ENCODE measurements at places on chromosomes 2 and 18.

GRCh38 chr2:36359067-36359466 is 3.5 kb downstream of the CRIM1 start:
- DNase-seq, result no peak

- no peak for DNase-seq
These were observed 33.0 kb upstream of the SPOPL start for GRCh38 chr2:138468617-138469016.

- DNase-seq, result no peak
These were observed 48.3 kb upstream of the ITGA4 start for GRCh38 chr2:181408861-181409260.

- DNase-seq, result no peak
These were observed 86.5 kb upstream of the SLC14A2 start for GRCh38 chr18:45528712-45529336.

- DNase-seq, result no peak
These were observed 64.8 kb upstream of the RALBP1 start for GRCh38 chr18:9410515-9410914.

- DNase-seq, result no peak
These were observed 226.1 kb downstream of the MYCN start for GRCh38 chr2:16166327-16166981.

DNA sequence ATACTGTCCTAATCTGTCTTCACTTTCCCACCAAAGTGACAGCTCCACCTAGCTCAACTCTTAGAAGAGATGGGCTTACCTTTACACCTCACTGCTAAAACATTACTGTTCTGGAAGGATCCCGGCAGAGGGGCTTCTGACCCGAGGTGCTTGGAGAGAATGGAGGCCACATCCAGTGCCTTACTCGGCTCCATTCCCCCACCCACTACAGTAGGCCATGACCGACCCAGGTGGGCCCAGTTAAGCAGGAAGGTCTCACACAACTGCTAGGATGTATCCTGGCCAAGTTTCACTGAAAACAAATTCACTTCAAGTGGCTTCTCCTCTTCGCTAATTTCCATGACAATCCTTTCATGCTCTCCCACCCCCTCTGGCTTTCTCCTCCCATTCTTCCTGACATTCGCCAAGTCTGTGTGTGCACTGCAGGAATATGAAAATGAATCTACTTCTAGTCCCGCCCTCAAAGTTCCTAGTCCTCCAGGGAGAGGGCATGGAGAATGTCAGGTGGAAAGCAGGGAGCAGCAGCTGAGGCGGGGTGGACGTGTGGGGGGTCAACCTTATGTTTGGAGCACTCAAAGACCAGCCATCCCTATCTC is 11.8 kb downstream of the WIPF1 start:
- DNase-seq, result no peak

- no peak for DNase-seq
These were observed 3.1 kb downstream of the TTC21B start for GRCh38 chr2:165950438-165950837.

GRCh38 chr18:11470941-11471340 is 138.5 kb upstream of the SLC35G4 start:
- no peak for DNase-seq

DNA sequence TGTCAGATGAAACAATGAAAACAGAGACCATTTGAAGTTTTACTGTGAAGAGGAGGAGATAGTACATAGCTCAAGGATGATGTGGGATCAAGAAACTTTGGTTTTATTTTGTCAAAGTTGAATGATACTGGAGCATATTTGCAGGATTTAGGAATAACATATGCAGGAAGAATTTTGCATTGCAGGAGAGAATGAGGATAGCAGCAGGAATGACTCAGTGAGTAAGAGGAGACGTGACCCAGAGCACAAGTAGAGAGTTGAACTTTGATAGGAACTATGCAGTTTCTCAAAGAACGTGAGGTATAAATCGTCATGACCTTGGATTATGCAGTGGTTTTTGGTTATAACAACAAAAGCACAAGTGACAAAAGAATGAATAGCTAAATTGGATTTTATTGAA is 47.7 kb downstream of the MAPRE2 start:
- DNase-seq, result no peak

DNA sequence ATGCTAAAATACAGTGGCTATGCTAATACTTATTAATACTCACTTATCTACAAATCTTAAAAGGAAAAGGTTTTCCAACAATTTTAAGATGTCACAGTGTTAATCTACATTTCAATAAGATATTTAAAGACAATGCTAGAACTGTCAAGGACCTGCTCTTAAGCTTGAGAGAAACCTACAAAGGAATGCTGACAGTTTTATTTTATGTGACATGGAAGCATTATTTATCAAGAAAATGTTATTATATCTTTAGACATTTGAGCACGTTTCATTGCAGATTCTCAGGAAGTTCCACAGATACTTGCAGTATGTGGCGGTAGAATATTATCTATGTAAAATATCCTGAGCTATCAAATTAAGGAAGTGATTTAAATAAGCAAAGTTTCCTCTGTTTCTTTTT is 1255.7 kb upstream of the ZEB2 start:
- no peak for DNase-seq

DNA sequence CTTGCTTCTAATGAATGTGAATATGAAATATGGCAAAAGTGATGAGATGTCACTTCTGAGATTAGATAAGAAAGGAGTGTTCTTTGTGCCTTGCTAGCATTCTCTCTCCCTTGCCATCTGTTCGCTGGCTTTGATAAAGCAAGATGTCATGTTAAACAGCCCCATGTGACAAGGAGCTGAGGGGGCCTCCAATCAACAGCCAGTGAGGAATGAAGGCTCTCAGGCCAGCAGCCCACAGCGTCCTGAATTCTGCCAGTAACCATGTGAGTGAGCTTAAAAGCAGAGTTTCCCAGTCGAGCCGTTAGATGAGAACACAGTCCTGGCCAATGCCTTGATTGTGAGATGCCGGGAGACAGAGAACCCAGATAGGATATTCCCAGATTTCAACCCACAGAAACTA is 198.8 kb downstream of the IRS1 start:
- DNase-seq, result no peak

GRCh38 chr18:58785171-58785805 is 79.4 kb upstream of the ZNF532 start:
- DNase-seq, result no peak

GRCh38 chr2:127640082-127641072 is 5.6 kb upstream of the GPR17 start:
- DNase-seq, result peak; percentile 22

DNA sequence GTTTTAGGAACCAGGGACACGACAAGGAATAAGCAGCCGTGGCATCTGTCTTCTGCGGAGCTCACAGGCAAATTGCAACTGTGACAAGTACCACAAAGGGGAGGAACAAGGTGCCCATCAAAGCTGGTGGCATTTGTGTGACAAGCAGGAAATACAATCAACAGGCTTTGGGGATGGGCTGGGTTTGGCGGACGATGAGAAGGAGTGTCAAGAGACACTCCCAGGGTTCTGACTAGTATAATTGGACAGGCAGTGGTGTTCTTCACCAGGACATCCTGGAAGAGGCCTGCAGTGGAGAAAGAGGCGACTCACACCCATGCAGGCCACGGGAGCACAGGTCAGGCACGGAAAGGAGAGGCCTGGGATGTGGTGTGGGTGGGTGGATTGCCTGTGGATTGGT is 14.2 kb upstream of the SPATA3 start:
- no peak for DNase-seq

DNA sequence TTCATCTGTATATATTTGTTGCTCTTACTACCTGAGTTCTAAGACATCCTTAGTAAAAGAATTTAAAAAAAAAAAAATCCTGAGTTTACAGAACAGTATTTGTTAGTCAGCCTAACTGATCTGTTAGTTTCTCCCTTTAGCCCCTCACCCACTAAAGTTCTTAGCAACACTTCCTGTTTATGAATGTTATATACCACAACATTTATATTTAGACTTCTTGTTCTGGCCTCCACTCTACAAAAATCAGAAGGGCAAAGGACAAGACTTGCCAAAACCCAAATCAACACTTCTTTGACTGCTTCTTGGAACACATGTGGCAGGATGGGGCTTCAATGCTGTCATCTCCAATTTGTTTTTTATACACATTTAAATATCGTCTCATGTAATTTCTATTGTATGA is 71.1 kb downstream of the MGAT5 start:
- DNase-seq, result no peak

DNA sequence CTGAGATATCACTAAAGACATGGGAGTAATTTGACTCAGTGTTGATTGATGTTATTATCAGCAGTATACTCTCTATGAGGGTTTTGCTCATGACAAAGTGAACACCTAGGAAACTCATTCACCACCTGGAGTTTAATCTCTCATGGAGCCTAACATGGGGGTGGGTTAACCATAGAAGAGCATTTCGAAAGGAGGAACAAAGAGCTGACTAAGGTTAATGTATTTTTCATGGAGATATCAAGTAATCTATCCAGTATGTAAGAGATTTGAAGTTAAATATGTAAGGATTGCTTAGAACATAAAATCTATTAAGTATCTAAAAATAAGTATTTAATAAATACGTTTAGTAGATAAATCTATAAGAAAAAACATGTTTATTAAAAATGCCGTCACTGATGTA is 917.8 kb downstream of the EPHA4 start:
- no peak for DNase-seq

- no peak for DNase-seq
These were observed 635.0 kb downstream of the TSN start for GRCh38 chr2:122390406-122390805.

- no peak for DNase-seq
These were observed 35.4 kb downstream of the PROC start for GRCh38 chr2:127453392-127454171.

- no peak for DNase-seq
These were observed 93.3 kb downstream of the RNF144A start for GRCh38 chr2:7010391-7011054.

DNA sequence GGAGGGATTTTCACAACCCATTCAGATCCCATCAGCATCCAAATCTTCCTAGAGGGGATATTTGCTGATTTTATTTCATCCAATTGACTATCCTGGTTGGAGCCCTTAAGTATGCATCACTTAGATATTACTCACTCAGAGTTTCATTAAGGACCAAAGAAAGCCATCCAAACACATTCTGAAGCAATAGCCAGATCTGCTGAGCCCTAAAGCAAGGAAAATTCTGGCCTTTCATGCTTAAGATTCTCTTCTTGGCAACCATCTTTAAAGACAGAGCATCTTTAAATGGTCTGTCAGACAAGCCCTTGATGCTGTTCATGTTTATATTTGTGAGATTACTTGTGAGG is 40.9 kb upstream of the C1D start:
- DNase-seq, result no peak

DNA sequence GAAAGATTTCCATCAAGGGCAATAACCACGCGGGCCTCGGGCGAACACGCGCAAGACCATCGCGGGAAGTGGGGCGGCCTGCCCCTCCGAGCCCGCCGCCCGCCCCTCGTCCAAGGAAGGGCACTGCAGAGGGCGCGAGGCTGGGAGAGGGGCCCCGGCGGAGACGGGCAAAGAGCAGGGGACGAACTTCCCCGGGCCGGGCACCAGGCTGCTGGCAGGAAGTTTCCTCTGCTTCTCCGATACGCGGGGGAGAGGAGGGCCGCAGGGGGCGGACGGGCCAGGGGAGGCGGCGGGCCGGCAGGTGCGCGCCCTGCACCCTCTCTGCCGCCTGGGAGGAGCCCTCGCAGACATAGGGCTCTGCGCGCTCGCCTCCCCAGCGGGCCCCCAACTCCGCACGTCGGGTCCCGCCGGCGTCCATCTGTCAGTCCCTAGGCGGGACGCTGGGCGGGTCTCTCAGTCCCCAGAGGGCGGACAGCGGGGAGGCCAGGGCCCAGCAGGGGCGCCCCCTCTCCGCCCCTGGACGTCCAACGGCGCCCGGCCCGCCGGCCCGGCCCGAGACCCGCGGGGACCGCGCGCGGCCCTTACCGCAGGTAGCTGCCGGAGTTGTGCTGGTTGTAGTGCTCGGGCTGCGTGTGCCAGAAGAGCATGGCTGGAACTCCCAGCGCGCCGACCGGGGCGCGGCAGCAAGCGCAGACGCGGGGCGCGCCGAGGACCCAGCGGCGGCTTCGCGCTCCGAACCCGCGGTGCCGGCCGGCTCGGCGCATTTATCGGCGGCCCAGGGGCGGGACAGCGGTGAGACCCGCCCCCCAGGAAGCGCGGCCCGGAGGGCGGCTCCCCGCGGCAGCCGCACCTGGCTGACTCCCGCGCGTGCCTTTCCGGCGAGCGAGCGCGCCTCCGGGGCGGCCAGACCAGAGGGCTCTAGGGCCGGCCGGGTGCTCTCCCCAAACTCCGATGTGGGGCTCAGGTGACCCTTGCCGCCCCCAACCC is at the start of gene TFCP2L1:
Gene TFCP2L1 (minus strand): TSS at position 740 of the 987 bp plus-strand sequence. CDS start 93 bp downstream, at position 647.
- no peak for DNase-seq

GRCh38 chr2:191255271-191255670 is 10.1 kb downstream of the MYO1B start:
- no peak for DNase-seq

GRCh38 chr2:36246320-36246990 is 109.1 kb upstream of the CRIM1 start:
- no peak for DNase-seq

GRCh38 chr2:201191132-201191875 is 8.4 kb downstream of the CASP10 start:
- no peak for DNase-seq

GRCh38 chr2:145344076-145344724 is 824.3 kb upstream of the ZEB2 start:
- no peak for DNase-seq

DNA sequence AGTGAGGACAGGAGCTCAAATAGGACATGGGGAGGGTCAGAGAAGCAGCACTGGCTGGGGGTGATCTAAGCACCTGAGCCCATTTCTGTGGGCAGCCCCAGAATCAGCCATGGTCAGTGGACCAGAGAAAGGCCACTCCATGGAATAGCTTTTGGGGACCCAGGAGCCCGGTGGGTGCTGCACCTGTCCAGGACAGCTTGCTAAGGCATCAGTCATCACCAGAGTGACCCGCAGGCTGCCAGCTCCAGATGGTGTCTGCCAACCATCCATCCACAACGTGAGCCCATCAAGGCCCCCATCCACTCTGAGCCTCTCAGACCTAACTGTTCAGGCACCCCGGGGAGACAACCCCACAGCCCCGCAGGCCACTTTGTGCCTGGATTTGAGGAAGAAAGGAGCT is 23.6 kb upstream of the COL6A3 start:
- no peak for DNase-seq

GRCh38 chr2:119013671-119014070 is 71.7 kb downstream of the MARCO start:
- DNase-seq, result no peak

GRCh38 chr2:84495539-84496146 is 20.7 kb upstream of the DNAH6 start:
- DNase-seq, result peak; percentile 62

DNA sequence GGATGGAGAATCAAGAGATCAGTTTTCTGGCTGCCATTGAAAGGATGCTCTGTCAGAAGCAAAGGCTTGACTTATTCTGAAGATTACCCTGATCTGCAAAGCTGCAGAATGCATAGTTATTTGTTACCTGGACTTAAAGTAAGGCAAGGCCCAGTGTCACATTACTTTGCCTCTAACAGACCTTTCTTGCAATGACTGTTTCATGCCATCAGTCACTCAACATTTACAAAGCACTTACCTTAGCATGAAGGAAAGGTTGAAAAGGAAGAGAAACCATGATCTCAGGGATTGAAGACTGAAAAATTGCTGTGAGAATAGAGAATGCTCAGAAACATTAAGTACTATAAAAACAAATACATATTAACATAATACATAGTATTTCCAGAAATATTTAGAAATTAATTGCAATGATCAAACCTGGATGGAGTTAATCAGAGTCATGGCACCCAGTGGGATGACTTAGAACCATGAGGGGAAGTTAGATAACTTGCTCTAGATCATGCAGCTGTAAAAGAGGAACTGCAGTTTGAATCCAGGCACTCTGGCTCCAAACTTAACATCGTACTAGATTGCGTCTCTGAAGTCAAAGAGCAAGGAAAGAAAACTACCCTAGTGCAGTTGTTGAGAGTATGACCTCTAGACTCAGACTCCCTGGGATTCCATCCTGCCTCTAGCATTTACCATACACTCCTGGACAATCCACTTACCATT is 26.5 kb upstream of the FAM117B start:
- DNase-seq, result no peak
